CD4-positive, alpha-beta T cell (primary cell): ENCODE measurements at places on chromosomes 7 and 10. TPM values are rescaled to one million over a fixed set of nuclear protein-coding genes. Genes with fewer than 3 reads are reported as not detected.

DNA sequence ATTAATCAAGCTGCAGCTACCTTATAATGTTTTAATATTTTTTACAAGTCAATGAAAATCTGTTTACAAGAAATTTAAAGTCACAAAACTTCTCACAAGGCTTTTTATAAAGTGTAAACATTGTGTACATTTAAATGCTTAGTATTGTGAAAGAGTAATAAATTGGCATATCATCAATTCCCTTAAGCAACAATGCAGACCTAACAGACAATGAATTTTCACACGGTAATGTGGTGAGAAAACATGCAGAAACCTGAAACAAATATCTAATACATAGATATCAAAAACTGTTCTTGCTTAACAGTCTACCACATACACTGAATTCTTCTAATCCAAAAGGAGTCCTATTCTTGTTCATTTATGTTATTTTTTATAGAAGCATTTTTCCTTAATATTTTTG is 220.7 kb downstream of the CRPPA start:
- DNase-seq, result no peak

GRCh38 chr10:22913474-22914092 is 14.3 kb upstream of the ARMC3 start:
- DNase-seq, result no peak

Gene NANOS1
- 0.14 TPM for total RNA-seq

Gene FAM237B
- not detected for total RNA-seq

Gene SFXN3
- 43.2 TPM for total RNA-seq
